ENCODE measurements at places on chromosomes 3 and 15.

DNA sequence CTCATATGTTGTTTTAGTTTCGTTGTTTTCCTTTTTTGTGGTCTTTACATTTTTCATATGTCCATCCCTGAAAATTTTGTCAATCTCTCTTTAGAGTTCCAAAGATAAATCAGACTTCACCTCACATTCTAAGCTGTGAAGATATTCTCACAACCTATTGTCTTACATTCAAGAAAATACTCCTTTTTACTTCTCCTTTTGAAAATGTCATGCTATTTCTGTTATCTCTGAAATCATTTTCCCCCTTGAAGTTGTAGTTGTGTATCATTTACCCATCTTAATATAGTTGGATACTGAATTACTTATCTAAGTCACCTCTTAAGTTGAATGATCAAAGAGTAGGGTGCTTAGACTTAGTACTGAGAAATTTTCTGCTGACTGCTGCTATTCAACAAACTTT, 74.3 kb downstream of the DCUN1D1 start:
- DNase-seq = no peak

DNA sequence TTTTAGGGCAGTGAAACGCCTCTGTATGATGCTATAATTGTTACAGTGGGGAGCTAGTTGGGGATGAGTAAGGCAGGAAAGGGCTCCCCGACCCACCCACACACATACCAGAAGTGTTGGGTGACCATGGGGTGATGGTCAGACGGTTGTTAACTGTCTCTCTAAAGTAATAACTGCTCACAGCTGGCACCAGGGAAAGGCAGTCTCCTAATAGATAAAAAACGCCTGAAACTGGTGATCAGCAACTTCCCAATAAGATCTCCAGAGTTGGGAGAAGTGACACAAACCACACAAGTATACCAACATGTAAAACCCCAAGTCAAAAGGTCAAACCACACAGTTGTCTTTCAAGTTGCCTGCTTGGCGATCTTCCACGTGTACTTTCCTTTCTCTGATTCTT, 346.5 kb upstream of the CNTN4 start:
- no peak for DNase-seq

DNA sequence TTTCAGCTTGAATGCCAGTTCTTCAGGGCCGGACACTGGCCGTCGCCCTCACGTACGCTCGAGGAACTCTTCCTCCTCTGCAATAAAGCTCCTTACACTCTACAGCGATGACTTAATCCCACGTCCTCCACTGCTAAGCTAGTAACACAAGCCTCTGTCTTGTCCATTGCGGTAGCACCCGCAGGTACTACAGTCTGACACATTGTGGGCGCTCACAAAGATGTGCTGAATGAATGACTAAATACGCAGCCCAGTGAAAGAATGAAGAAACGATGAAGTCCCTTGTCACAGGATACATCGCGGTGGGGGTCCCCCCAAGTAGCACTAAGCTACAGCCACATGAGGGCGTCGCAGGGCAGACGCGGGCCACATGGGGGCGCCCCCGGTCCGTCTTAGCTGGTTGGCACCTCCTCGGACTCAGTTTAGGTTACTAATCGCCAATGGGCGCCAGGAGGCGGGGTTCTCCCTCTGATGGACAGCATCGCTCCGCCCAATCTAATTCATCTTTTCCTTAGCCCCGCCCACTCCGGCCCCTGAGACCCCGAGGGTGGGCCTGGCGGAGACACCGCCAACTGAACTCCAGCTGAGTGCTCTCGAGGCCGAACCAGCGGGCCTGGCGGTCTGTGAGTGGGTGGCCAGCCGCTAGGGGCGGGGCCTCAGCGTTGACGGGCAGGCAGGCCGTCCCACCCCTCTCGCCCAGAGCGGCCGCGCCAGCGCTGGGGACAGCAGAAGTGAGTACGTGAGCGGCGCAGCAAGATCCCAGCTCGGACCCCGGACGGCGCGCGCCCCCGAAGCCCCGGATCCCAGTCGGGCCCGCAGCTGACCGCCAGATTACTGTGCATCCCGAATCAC, at the start of gene EPHB3:
Gene EPHB3, plus strand, starts transcription at position 725 of the 852 bp plus-strand sequence. CDS start 451 bp downstream, outside the sequence.
- DNase-seq = peak; percentile 73

DNA sequence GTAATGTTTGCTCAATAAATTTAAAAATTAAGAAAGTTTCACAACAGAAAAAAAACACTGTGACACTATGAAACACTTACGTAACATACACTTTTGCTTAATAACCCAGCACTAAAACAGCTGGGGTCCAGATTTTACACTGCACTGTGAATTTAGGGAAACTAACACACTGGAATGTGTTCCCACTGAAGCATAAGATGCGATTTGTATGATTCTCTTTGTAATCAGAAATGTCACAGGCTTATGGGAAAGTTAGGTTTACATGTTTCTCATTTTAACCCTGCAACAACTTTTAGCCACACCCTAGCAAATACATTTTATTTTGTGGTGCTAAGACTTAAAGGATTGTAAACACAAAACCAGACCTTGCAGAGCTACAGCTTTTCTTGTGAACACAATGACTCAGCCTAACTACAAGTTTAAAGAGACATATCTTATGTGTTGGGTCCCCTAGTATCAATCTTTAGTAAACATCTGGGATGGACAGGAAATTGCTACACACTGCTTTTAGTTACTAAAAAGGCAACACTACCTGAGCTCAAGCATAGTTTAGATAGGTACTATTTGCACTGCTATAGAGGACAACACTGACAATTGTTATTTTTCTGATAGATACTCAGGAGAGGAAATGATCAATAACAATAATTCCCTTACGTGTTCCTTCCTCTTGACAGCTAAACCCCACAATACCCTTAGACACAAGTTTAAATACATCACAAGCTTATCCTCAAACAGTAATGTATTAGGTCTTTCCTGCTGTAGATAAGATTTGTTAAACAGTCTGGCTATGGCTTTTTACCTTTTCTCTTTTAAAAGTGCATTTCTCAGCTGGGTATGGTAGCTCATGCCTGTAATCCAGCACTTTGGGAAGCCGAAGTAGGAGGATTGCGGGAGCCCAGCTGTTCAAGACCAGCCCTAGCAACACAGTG, 3.8 kb downstream of the PLD1 start:
- DNase-seq = no peak

GRCh38 chr15:65856821-65857455, 12.4 kb upstream of the RAB11A start:
- peak; percentile 76 for DNase-seq

GRCh38 chr3:81470524-81471278, 290.7 kb downstream of the GBE1 start:
- no peak for DNase-seq

DNA sequence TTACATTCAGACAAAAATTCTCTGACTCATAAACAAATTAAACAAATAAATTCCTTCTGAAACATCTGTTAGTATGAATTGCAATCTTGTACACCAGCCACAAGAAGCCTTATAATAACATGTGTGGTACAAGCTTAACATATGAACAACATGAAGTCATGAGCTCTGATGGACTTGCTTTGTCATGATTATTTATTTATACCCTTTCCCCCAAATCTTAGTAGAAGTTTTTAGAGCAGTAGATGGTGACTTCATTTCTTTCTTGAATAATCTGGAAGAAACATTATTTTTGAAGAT, 633.4 kb downstream of the EPHA3 start:
- no peak for DNase-seq

All from stimulated activated CD4-positive, alpha-beta T cell treated with anti-CD3 and anti-CD28 coated beads, TNF-alpha, amount 100 ng/mL, for 4 hours (primary cell).